Cerebellar cortex (tissue), 1 donor: ENCODE measurements at places on chromosomes 6 and 20.

- DNase-seq: no peak
Measured at GRCh38 chr6:114085211-114085610, 114.3 kb upstream of the HDAC2 start.

GRCh38 chr6:111743862-111744692 lies 129.2 kb downstream of the FYN start:
- no peak for DNase-seq

GRCh38 chr6:108650781-108651180 lies 90.1 kb downstream of the FOXO3 start:
- DNase-seq: no peak

GRCh38 chr6:167811040-167811439 lies 15.7 kb upstream of the AFDN start:
- no peak for DNase-seq

- no peak for DNase-seq
Measured at GRCh38 chr6:137931849-137932465, 64.9 kb downstream of the TNFAIP3 start.

DNA sequence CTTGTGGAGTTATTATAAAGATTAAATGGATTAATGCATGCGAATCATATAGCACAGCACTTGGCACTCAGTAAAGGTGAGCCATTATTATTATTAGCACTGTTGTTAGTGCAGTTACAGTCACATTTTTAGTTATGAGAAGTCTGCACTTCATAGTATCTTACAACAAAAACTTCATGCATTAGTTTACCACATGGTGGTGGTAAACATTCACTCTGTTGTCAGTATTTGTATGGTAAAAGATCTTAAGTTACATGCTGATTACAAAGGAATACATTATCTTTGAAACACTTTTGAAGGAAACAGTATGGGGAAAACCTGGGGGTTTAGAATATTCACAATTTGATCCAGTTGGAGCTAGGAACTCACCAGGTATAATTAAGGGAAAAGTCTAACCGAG lies 20.8 kb downstream of the TMEM14A start:
- DNase-seq: no peak

DNA sequence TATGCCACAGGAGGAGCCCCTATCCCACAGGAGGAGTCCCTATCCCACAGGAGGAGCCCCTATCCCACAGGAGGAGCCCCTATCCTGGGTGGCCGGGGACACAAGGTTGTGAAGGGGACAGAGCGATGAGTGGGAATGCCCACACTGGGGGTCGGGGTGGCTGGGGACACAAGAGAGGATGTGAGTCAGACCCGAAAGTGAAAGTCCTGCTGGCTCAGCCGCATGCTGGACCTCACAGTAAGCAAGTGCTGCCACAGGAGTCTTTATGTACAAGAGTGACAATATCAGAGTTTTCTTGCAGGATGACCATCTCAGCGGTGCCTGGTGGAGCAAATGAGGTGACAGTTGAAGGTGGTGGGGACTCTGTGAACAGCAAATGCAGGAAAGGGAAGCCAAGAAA lies 93.7 kb downstream of the PSMB1 start:
- DNase-seq: no peak

DNA sequence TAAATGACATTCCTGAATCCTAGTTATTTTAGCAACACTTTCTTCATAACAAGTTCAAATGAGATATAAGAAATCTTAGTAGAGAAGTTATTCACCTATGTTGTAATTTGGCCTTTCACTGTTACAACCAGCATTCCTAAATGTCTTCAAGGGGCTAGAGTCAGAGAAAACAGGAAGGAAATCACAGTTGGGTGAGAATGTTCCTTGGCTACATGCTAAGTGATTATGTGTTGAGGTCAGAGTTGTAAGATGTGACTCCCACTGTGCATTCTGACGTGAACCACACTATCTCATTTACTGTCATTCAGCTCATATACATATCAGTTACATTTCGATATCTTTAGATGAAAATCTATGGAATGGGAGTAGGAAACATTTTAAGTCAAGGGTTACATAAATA lies 51.0 kb upstream of the MLIP start:
- no peak for DNase-seq

DNA sequence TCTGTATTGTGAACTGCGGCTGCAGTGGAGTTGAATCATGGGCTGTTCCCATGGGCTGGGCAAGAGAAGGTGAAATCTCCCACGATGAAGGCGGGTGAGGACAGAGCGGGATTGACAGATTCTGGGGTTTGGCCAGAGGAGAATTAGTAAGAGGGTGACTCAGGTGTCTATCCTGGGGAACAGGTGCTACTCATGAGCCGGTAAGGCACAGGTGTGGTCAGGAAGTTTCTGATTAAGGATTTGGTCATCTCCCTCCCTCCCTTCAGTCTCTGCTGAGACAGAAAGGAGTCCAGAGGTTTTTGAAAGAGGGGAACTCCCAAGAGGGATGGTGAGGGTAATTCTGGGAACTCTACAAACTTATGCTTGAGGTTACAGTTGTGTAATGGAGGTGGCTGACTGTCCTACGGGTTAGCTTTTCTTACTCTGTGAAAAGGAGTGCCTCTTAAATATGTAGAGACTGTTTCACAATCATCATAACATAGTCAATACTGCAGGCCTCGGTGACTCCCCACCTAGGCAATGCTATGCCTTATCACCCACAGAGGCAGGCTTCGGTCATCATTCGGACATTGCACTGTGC lies 31.5 kb downstream of the SERPINB1 start:
- DNase-seq: no peak

DNA sequence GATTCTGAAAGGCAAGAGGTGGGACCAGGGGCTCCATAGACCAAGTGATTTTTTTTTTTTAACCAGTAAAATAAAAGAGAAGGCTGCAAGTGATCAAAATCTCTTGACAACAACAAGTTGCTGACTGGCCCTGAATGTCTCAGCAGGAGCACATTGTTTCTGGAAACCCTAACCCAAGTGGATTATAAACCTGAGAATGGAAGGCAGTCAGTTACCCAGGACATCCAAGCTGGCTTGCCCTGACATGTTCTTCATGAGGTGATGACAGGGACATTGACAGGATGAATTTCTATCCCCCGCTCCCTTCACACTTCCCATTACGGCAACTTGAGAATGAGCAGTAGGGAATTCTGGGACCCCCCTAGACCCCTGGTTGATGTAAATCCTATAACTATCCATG lies 49.6 kb upstream of the RIPOR2 start:
- no peak for DNase-seq
